Hematopoietic multipotent progenitor cell (in vitro differentiated cells): ENCODE measurements at places on chromosomes 16 and 17. TPM values are rescaled to one million over a fixed set of nuclear protein-coding genes. Genes with fewer than 3 reads are reported as not detected.

DNA sequence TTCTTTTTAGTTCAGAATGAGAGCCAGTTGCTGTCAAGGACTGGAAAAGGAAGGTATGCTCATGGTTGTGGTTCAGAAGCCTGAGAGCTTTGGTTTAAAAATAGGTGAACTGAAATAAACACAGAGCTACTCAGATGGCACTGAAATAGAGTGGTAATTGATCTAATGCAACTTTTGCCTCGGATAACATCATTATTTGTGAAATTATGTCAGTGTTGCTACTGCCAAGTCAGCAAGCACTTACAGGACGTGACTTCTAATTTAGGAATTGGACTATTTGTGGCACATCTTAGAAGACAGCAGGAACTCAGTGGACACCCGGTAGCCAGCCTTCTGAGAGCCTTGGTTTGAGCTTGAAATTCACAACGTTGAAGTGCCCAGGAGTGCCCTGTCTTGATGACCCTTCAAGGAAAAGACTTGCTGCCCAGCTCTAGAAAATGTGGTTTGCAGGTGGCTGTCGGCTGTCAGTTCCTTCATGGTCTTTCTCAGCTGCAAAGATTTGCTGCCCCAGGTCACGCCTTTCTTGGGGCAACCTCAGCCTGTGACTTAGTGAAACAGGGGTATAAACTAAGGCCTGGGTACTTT, 42.0 kb upstream of the XYLT1 start:
- no peak for DNase-seq

HASPIN gene
- total RNA-seq: 1.9 TPM

DNA sequence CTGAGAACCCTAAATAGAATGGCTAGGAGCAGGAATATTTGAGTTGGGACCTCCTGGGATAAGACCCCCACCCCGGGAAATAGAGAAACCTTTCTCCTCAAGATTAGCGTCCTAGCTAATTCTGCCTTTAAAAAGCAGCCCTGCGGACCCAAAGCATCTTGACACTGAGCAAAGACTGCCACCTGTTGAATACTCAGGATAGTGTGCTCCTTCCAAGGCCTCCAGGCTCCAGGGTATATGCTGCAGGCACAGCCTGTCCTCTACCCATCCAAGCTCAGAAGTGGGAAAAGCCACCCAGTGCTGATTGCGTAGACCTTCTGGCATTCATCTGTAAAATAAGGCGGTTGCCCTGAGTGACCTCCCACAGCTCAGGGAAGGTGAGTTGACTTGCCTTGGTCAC, 456.2 kb upstream of the DYNLRB2 start:
- no peak for DNase-seq

DNA sequence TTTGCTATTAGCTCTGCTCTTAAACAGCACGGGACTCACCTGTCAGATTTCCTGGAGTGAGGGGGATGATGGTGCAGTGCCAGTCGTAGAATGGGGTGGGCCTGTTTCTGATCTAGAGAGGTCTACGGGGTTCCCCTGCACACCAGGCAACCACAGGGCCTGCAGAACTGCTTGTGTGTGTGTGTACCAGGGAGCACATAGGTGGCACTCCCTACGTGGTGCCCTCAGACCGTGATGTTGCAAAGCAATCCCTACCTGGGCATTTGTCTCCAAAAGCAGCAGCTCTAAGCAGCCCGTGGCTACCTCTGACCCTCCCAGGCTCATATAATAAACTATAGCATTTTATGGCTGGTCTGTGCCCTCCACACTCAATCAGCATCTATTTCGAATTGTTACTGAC, 38.5 kb downstream of the MPRIP start:
- no peak for DNase-seq

ABR gene
- total RNA-seq: 64.6 TPM

- DNase-seq: no peak
These were observed 7.9 kb upstream of the NGFR start for GRCh38 chr17:49487183-49487582.

- DNase-seq: no peak
These were observed 20.4 kb upstream of the ZC3H18 start for GRCh38 chr16:88549671-88550245.
